ENCODE measurements at places on chromosomes 1 and 21.

GRCh38 chr1:114482585-114482984 lies 28.4 kb downstream of the TRIM33 start:
- no peak for DNase-seq

DNA sequence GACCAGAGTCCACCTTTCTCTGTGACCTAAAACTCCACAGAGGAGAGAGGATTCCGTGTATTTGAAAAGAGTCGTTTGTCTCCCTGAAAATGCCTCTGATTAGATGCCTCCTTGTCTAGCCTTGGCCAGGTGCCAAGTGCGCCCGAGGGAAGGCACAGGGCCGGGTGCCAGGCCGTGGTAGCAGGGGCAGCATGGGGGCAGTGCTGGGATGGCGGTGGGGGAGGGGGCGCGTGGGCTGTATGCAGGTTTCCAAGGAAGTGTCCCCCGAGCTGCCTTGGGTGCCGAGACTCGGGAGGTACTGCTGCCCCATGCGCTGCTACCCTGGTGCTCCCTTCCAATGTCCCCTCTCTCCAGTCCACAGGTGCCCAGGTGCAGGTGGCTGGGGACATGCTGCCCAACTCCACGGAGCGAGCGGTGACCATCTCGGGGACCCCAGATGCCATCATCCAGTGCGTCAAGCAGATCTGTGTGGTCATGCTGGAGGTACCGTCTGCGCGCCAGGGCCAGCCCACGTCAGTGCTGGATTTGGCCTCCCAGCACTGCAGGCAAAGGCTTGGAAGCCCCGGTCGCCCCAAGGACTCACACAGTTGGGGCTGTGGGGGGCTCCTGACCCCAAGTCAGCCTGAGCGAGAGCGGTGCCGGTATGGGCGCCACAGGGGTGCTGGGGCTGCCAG lies 70.9 kb upstream of the COL6A1 start:
- DNase-seq: no peak

- DNase-seq: no peak
Observed at GRCh38 chr1:159867664-159868026, 5.2 kb upstream of the VSIG8 start.

GRCh38 chr21:35528116-35529042 lies 479.3 kb upstream of the RUNX1 start:
- no peak for DNase-seq

DNA sequence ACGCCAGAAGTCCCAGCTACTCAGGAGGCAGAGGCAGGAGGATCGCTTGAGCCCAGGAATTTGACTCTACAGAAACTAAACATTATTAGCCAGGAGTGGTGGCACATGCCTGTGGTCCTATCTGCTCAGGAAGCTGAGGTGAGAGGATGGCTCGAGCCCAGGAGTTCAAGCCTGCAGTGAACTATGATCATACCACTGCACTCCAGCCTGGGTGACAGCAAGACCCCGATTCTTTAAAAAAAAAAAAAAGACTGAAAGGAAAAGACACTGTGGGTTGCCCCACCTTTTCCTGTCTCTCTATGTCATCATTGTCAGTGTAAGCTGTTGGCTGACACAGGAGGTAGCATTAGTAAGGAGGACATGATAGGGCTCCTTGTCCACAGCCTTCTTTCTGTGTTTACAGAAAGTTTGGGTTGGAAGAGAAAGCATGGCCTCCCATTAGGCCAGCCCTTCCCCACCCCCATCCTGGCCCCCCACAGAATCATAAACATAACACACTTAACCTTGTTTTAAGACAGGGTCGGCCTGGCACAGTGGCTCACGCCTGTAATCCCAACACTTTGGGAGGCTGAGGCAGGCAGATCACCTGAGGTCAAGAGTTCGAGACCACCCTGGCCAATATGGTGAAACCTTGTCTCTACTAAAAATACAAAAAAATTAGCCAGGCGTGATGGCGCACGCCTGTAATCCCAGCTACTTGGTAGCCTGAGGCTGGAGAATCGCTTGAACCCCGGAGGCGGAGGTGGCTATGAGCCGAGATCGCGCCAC lies 20.6 kb upstream of the RCAN3 start:
- no peak for DNase-seq

DNA sequence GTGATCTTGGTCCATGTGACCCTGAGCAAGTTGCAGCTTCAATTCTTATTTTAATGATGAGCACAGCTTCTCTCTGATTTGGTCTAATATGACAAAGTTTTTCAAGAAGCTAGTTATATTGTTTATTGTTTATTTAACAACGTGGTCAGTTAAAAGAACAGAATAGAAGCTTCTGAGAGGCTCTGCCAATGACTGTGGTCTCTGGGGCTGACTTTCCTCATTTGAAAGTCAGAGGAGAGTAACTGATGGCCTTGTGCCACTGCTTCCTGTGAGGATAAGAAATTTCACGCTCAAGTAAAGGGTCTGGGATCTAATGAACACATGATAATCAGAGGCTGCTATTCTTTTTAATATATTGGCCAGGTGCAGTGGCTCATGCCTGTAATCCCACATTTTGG lies 7.3 kb downstream of the HHIPL2 start:
- no peak for DNase-seq

DNA sequence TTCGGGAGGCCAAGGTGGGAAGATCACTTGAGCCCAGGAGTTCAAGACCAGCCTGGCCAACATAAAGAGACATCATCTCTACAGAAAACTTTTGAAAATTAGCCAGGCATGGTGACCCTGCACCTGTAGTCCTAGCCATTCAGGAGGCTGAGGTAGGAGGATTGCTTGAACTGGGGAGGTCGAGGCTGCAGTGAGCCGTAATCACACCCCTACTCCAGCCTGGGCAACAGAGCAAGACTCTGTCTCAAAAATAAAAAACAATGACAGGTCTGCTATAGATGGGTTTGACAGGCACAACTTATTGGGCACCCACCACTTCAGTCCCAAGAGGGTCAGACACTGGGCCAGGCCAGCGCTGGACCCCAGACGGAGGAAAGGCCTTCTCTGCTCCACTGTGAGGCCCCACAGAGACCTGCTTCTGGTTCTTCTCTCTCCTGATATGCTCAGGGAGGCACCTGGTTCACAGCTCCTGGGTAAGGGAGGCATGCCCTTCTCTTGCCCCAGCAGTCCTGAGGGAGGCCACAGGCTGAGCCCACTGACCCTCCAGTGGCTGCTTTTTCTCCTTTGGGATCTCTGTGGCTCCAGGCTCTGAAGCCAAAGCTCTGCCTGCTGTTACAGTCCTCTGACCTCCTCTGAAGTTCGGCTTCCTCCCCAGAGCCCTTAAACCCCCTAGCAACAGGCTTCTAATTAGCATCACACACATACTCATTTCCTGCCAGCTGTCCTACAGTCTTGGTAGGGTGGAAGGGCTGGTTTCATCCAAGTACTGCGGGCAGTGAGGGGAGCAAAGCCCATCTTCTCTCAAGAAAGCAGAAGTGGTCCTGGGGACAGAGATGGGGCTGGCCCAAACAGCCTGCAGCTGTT lies 14.4 kb downstream of the S100A16 start:
- no peak for DNase-seq

DNA sequence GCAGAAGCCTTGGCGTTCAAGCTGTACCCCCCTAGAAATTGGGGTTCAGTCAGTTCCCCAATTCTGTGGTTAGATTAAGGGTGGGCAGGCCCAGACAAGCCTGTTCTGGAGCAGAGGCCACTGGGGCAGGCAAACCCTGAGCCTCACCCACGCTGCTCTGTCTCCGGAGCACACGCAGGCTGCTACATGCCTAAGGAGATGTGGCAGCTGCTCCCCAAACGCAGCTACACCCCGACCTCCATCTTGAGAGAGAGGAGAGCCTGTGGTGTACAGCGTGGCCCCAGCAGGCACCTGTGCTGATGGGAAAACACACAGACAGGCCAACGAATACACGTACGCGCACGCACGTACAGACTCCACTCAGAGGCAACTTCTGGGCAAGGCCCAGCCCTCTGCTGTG lies 33.9 kb upstream of the GRHL3 start:
- no peak for DNase-seq

- DNase-seq: no peak
Observed at GRCh38 chr1:8723010-8723409, 94.4 kb downstream of the RERE start.

- DNase-seq: no peak
Observed at GRCh38 chr1:206967096-206967849, 3.0 kb downstream of the FCAMR start.

- no peak for DNase-seq
Observed at GRCh38 chr1:150110116-150110515, 39.6 kb upstream of the PLEKHO1 start.
